HL-60 (cell line): ENCODE measurements at places on chromosomes 7 and 10.

GRCh38 chr7:29857654-29858053, 51.3 kb downstream of the WIPF3 start:
- DNase-seq, result no peak

- no peak for DNase-seq
Observed at GRCh38 chr10:110903280-110904278, 15.4 kb downstream of the BBIP1 start.

DNA sequence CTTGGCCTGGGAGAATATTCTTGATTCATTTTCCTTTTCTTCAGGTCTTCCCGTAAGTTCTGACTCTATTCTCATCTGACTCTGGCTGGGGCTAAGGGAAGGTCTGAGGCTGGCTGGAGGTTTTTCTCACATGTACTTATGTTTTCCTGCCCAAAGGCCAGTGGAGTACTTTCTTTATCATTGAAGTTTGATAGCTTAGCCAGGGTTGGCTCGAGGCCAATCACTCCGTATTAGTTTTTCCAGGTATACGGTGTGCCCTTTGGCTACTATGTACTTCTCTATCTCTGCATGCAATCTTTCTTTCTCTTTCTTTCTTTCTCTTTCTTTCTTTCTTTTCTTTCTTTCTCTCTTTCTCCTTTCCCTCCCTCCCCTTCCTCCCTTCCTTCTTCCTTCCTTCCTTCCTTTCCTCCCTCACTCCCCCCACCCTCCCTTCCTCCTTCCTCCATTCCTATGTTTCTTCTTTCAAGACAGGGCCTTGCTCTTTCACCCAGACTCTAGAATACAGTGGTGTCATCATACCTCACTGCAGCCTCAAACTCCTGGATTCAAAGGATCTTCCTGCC, 26.8 kb upstream of the VKORC1L1 start:
- no peak for DNase-seq

DNA sequence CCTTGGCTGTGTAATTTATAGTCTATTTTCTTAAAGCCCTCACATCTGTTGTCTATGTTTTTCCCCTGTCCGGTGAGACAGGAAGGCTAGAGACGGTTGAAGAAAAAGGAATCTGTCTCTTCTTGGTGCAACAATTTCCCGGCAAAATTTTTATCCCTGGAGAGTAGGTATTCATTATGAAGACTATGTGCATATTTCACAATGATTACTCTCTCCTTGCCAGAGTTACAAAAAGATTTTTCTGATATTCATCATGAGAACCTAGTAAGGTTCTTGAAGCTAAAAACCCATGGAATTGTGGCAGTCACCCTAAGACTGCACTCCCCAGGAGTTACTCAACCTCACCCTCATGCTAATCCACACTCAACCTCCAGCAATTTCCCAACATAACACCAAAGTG, 55.0 kb upstream of the GHITM start:
- DNase-seq, result no peak

GRCh38 chr10:114024876-114025610, 18.6 kb upstream of the ADRB1 start:
- DNase-seq, result peak; percentile 89
